Kidney epithelial cell (primary cell): ENCODE measurements at places on chromosomes 3 and 15. TPM values are rescaled to one million over a fixed set of nuclear protein-coding genes. Genes with fewer than 3 reads are reported as not detected.

DNA sequence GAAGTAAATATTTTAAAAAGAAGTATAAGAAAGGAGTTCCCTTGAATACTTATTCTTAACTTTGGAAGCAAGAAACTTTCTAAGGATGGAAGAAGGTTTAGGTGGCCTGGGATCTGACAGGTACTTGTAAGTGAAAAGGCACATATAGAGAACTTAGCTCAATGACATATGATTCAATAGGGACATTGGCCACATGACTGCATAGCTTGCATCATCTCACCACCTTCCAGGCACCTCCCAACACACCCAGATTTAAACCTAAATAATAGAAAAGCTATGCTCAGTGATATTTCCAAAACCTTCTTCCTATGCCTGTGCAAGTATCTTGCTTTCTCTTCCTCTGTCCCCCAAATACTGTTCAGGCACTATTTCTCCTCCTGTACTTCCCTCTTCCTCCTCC lies 4.7 kb upstream of the P2RY1 start:
- DNase-seq, result no peak

- DNase-seq, result no peak
These were observed 230.0 kb downstream of the ADAMTS9 start for GRCh38 chr3:64457811-64458210.

DNA sequence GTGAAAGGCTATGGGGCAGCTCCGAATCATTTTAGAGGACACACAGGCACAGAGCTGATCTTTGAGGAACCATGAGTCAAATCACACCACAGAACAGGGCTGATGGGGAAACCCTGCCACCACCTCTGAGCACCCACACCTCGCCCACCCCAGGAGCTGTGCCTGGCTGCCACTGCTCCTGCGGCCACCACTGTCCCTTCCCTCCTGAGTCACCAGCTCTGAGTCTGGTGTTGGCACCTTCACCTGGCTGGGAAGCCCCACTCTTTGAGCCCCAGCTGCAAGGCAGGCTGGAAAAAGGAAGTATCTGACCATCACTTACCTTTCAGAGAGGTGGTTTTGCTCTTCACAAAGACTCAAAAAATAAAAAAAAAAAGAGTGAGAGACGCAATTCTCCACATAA lies 63.6 kb upstream of the MEF2A start:
- no peak for DNase-seq

- no peak for DNase-seq
These were observed 249.3 kb upstream of the ZNF717 start for GRCh38 chr3:76034649-76035048.

DNA sequence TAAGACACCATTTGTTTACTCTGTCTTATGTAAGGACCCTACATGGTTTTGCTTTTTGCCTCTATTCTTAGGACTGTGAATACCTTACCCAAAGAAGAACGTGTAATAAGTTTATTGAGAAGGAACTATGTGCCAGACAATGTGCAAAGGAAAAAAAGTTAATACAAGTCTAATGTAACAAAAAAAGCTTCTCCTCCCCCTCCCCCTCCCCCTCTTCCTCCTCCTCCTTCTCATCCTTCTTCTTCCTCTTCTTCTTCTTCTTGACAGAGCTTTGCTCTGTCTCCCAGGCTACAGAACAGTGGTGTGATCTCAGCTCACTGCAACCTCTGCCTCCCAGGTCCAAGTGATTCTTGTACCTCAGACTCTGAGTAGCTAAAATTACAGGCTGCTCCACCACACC lies 50.9 kb upstream of the MITF start:
- no peak for DNase-seq

DNA sequence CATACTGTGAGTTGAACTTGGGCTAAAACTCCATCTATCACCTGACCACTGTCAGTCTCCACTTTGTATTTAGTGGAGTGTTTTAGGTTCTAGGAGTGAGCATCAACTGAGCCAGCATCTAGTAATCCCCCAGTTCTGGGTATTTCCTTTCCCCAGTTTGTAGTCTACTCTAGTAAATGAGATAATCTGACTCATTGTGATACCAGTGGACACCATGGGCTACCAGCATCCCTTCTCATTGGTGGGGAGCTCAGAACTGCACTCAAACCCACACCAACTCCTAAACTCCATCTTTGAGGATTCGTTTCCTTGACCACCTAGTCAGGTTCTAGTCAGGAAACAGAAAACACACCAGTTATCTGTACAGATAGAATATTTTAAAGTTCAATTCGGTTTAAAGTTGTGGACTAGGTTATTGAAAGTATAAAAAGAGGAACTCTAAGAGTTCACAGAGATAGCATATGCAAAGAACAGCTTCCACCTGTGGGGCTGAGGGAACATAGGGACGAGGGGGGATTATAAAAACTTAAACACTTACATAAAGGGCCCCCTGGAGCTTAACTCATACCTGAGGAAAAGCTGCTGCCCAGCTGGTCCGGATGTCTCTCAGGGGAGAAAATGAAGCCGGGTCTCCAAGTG lies 36.0 kb downstream of the LEO1 start:
- DNase-seq, result no peak

- DNase-seq, result no peak
These were observed 141.4 kb downstream of the TFG start for GRCh38 chr3:100850701-100851100.

LARP6 gene
- total RNA-seq, result 52.8 and 101 TPM in 2 replicates

CHRM5 gene
- not detected in 2 replicates for total RNA-seq

LRRIQ4 gene
- 0.04 and 0.41 TPM in 2 replicates for total RNA-seq

PAK2 gene
- total RNA-seq, result 50.6 and 51.4 TPM in 2 replicates

TGM4 gene
- not detected in 2 replicates for total RNA-seq

OCA2 gene
- total RNA-seq, result under 0.01 and 0.29 TPM in 2 replicates

BFSP2 gene
- 0.96 TPM in 1 of 2 replicates, not detected in the other for total RNA-seq

AADACL2 gene
- total RNA-seq, result not detected in 2 replicates
